GM10248 (cell line): ENCODE measurements at places on chromosomes 5 and 9.

- DNase-seq = peak; percentile 41
Measured at GRCh38 chr5:140011297-140011802, 31.7 kb downstream of the NRG2 start.

DNA sequence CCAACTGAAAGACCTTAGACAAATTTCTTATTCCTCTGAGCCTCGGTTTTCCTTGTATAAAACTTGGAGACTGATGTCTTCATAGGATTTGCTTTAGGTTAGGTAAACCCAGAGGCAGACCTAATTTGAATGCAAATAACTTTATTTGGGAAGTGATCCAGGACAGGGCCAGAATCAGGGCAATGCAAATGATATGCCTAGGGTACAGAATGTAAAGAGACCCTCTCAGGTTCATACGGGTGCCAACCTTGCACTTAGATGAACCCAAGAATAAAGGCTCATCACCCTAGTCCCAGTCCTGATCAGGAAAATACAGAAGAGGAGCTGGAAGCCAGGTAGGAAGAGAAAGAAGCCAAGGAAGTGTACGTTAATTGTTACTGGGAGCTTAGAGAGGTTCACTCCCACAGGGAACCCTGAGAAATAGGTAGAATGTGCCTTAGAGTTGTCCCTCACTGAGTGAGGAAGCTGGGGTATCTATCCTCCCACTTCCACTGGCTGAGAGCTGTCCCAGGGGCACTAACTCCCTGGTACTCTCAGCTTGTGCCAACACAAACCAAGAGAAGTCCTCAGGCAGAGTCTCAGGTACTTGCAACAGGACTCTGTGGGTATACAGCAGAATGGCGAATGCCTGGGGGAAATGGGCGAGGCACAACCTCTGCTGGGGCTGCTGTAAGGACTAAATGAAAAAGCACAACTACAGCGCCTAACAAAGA lies 3.1 kb upstream of the HK3 start:
- no peak for DNase-seq

DNA sequence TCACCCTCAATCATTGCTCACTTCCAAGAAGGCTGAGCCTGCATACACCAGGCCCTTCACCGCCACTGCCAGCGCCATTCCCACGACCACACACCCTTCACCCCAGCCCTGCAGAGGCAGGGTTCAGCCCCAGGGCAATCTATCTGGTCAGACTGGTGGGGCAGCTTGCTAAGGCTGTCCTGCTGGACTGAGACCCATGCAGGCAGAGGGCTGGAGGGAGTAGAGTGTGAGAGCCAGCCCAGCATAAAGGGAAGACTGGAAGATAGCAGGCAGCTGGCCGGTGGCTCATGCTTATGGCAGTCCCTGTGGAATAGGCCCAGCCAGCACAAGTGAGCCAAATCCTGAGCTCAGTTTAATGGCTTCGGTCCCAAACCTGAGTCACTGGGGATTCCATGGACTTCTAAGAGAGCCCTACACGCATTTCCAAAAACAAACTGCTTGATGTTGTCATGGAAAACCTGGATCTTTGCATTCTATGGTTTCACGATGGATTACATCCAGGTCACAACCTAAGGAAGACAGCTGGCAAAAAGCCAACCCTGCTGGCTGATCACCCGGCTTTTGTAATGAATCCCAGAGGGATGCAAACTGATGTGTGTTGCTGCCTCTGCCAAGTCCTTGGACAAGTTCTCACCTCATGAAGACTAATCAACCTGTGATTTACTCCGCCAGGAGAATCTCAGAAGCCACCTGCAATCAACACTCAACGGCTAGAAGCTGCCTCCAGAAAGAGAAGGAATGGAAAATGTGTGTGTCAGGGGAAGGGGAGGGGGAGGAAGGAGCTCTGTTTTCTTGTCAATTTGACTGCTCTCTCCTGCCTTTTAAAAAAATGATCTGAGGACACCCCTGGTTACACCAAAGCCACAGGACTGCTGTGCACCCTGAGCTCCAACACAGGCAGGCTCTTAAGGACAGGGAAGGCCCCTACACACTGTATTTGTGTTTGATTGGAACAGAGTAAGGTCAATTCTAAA lies 143.6 kb downstream of the LHFPL2 start:
- DNase-seq = no peak

DNA sequence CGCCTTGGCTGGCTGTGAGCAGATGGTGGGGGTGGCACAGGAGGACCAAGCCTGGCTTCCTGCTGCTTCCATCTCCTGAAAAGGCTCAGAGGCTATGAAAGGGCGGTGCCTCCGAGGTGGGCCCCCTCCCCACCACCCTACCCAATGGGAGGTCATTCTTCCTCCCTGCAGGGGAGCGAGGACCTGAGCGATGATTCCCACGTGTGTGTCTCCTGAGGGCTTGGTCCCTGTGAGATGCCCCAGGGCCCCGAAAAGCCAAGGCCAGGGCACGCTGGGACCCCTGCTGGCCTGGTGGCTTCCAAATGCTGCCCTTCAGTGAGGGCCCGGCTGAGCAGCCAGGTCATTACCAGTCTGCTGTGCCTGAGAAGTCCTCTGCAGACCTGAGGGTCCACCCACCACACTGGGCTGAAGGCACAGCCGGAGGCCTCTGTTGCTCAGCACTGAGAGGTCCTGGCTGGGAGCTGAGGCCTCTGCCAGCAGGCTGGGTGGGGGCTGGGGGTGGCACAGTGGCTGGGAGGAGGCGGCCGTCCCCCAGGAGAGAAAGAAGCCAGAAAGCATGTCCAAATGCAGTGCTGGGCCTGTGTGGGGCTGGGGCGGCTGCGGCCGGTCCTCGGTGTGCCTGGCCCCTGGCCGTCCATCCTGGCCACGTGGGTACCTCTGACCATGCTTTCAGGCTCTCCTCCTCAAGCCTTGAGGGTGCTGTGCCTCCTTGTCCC lies 14.0 kb upstream of the SLC6A19 start:
- no peak for DNase-seq

GRCh38 chr9:91359734-91360470 lies 1.8 kb downstream of the AUH start:
- DNase-seq = no peak

DNA sequence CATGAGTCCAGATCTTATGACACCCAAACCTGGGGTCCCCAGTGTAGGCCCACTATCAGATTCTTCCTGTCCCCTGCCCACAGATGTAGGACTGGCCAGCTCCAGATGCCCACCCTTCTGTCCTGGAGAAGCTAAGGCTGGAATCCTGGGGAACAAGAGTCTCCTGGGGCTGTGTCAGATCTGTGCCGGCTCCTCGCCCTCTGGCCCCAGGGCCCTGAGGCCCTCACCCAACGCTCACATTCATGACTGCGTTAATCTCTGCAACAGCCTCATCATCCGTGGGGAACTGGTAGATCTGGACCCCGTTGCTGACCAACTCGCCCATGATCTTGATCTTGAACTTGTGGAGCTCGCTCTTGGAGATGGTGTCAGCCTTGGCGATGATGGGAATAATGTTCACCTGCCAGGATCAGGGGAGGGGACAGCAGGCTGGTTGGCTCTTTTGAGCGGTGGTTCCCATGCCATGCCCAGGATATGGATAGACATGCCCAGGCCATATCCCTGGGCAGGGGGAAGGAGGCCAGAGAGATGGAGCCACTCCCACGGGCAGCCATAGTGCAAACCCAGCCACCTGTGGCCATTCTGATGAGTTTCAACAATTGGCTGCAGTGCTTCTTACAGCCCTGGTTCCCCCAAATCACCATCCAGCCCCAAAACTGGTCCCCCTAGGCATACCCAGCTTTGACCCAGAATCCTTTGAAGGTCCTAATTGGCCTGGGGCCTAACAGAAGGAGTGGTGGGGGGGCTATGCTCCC lies 14.6 kb downstream of the SEPTIN8 start:
- DNase-seq = no peak

- DNase-seq = no peak
Measured at GRCh38 chr9:20692554-20692953, 8.5 kb downstream of the FOCAD start.

DNA sequence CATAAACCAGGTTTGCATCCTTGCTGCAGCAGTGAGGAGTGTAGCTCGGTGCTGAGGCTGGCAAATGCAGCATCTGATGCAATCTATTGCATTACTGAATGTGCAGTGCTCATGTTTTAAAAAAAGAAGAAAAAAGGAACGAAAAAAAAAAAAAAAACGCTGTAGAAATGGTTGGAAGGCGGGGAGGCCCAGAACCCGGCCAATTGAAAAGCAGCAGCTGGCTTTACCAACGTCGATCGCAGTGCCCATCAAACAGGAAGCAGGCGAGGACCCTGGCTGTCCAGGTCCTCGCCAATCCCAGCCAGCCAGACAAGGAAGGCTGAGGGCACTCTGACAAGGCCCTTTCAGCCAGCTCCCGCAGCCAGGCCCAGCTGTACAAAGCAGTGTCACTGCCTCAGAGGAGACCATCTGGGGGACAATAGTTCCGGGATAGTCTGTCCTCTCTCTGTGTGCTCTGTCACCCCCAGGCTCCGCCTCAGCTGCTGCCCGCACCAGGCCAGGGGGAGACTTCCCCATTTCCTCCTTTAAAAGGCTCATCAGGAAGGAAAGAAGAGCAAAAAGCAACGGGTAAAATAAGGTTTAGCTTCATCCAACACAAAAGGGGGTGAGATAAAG lies 21.8 kb upstream of the CPEB4 start:
- DNase-seq = no peak

- no peak for DNase-seq
Measured at GRCh38 chr5:137666461-137666850, 69.4 kb downstream of the KLHL3 start.

GRCh38 chr5:132313961-132314432 lies 19.8 kb downstream of the SLC22A4 start:
- DNase-seq = no peak

DNA sequence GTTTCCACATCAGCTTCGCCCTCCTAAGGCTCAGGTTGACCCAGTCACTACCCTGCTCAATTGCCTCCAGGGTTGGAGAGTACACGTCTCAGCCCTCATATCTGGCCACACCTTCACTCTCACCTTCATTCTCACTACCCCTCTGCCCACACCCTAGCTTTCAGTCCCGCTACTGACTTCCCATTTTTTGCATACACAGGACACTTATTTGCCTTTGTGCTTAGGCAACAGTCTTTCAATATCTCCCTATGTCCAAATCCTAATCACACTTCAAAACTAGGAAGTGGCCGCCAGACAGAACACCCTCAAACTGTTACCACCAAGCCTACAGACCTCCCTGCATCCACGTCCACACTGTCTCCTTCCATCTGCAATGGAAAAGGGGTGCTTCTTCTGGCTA lies 10.9 kb downstream of the MCTP1 start:
- no peak for DNase-seq

- DNase-seq = no peak
Measured at GRCh38 chr9:76353280-76353679, 40.9 kb downstream of the RFK start.

DNA sequence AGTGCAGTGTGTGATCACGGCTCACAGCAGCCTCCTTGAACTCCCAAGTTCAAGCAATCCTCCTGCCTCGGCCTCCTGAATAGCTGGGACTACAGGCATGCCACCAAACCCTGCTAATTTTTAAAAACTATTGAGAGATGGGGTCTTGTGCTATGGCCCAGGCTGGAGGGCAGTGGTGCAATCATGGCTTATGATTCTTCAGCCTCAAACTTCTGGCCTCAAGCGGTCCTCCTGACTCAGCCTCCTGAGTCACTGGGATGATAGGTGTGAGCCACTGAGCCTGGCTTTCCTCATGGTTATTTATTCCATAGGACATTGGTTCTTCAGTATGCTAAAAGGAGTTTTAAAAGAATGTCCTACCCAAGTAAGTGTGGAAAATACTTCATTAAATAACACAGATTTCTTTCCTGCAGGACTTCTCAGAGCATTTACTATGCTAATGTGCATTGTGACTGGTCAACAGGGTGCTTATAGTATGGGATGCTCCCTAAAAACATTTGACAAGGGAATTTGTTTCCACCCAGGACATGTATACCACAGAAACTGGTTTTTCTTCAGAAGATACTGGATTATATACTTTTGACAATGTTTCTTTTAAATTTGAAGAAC lies 11.2 kb upstream of the NCS1 start:
- DNase-seq = no peak

- no peak for DNase-seq
Measured at GRCh38 chr5:27911216-27911615, 872.8 kb upstream of the CDH9 start.

DNA sequence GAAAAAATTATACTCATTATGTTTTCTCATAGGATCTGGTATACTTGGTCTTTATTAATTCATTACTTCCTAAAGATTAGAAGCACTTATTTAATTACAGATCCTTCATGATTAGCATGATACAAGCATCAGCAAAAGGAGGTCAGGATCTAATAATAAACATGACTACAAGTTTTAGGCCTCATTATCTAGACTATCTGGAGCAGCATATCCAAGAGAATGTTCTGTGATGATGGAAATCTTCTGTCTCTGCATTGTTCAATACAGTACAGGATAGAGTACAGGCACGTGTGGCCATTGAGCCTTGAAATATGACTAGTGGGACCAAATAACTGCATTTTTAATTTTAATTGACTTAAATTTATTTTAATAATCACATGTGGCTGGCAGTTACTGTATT lies 21.2 kb downstream of the SETX start:
- no peak for DNase-seq

GRCh38 chr9:88183798-88184495 lies 45.7 kb upstream of the SPATA31C2 start:
- no peak for DNase-seq

- no peak for DNase-seq
Measured at GRCh38 chr5:127723571-127723970, 20.4 kb downstream of the CCDC192 start.

GRCh38 chr5:65895891-65896290 lies 30.5 kb upstream of the ERBIN start:
- DNase-seq = no peak

DNA sequence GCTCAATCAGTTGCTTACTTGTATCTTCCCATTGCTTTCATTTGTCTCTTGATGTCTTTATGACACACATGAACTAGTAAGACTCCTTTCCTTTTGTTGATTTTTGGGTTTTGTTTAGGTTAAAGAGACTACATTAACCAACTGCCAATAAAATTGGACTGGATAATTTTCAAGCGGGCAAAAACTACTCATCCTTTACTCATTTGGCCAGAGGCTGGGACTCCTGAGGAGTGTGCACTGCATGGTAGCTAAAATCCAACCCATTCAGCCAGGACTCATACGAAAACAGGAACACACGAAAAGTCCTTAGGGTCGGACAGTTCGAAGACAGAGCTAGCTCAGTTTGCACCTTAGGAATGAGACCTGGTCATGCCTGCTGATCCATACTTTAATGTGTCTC lies 6.0 kb downstream of the SLC46A2 start:
- no peak for DNase-seq
